ENCODE measurements at places on chromosomes 4 and X. TPM values are rescaled to one million over a fixed set of nuclear protein-coding genes. Genes with fewer than 3 reads are reported as not detected.
A peak's percentile ranks its signal among the peaks of the same experiment; 100 is the strongest.

DNA sequence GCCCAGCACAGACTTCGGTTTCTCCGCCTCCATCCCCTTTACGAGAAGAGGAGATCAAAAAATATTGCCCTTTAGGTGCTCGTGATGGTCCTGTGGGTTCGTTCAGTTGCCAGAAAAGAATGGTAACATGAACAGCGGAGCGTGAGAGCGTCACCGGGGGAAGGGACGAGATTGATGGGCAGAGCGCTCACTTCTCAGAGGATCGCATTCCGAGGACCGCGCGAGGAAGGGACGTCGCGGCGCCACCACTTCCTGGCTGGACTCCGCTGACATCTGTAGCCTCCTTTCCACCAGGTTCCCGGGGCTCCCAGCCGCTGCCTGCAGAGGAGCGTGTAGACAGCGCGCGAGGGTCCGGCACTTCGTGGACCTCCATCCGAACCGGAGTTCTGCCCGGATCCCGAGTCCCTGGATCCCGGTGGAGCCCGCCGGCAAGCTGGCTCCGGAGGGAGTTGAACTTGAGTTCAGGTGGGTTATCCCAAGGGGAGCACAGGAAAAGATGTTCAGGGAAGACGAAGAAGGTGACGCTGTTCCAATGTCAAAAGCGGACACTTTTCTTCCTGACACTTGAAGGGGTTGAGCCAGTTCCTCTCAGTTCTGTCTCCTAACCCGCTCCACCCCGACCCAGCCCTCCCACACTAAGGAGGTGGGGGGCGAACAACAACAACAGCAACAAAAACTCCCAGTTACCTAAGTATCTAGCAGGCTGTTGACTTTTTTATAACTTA lies 484 bp downstream of the GALNTL6 start:
- DNase-seq: no peak

CPXCR1 gene
- polyA plus RNA-seq: not detected

- DNase-seq: no peak
These were observed 10.8 kb upstream of the HADH start for GRCh38 chr4:107978716-107979451.

DNA sequence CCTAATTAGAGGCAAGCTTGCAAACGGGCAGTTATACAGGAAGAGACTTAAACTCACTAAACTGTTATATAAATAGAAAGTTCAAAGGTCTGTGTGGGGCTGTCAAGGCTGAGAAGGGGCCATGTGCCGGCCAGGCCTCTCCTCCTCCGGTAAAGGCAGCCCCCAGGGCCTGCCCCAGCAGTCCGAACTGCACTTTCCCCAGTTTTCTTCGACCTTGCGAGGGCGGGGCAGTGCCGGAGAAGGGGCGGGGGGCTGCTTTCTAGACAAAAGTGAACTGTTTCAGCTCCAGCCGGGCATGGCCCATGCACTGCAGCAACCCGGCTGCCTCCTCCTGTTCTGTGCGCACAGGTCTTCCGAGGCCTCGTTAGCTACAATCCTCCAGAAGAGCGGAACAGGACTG lies 4.1 kb downstream of the AFF2 start:
- no peak for DNase-seq

DNA sequence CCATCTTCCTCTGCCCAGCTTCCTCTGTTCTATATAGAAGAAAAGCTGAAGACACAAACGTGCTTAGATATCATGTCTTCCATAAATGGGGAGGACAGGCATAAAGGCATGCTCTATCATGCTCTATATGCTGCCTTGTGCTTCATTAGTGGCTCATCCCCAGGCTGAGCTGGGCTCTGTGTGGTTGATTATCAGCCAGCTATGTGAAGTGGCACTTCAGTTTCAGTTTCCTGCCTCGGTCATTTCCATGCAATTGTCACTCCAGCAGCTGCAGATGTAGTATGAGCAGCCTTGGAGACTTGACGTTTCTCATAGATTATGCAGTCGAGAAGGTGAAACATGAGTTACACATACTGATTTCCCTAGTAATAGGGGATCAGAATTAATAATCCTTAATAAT lies 106.2 kb downstream of the SYTL5 start:
- no peak for DNase-seq

GRCh38 chr4:37960098-37960497 lies at the start of gene PTTG2:
TSS of gene PTTG2 (plus strand) at chr4:37960398. CDS start at chr4:37960435, 37 bp downstream.
- DNase-seq: no peak

DNA sequence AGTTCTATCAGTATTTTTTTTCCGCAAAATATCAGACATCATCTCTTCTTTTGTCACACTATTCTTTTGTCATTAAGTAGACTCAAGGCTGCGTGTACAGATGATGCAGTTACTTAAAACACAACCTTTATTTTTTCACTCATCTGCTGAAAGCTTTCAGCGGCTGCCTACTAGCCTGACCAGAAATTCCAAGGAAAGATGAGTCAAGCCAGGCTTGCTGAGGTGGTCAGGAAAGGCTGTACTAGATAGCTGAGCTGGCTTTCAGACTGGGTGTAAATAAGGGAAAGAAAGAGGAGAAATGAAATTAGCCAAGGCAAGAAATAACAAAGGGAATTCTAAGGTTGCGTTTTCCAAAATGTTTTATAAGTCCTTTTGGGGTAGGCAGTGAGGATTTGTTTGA lies 17.9 kb downstream of the STK26 start:
- DNase-seq: no peak

PPP4R3C gene
- not detected for polyA plus RNA-seq

XK gene
- polyA plus RNA-seq: 0.11 TPM

GRCh38 chrX:47244676-47245075 lies 11.9 kb downstream of the USP11 start:
- no peak for DNase-seq

UGT2B28 gene
- polyA plus RNA-seq: not detected

TMPRSS11A gene
- polyA plus RNA-seq: not detected

DNA sequence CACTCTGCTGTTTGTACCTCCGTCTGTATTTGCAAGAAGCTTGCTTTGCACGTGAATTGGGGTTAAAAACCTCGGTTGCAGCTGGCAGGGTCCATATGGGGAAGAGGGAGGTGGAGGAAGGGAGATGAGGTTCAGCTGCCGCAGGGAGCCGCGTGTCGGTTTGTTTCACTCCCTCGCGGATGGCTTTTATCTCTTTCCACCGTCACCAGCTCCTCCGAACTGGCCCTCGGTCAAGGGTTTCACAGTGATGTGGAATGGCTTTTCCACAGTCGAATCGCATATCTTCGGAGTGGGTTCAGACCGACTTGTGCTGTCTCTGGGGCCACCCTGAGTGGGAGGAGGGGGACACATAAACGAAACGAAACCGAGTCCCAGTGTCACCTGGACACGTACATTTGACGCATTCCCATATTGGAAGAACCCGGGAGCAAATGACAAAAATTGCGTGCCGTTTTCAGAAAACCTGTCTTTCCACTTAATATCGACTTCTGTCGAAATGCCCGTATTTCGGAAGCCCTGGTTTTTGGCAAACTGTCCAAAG lies 929 bp downstream of the ZBTB33 start:
- DNase-seq: no peak

- peak; percentile 33 for DNase-seq
These were observed at the start of gene DIAPH2 for GRCh38 chrX:96684339-96685209. TSS of gene DIAPH2 (plus strand) at chrX:96684842.

DNA sequence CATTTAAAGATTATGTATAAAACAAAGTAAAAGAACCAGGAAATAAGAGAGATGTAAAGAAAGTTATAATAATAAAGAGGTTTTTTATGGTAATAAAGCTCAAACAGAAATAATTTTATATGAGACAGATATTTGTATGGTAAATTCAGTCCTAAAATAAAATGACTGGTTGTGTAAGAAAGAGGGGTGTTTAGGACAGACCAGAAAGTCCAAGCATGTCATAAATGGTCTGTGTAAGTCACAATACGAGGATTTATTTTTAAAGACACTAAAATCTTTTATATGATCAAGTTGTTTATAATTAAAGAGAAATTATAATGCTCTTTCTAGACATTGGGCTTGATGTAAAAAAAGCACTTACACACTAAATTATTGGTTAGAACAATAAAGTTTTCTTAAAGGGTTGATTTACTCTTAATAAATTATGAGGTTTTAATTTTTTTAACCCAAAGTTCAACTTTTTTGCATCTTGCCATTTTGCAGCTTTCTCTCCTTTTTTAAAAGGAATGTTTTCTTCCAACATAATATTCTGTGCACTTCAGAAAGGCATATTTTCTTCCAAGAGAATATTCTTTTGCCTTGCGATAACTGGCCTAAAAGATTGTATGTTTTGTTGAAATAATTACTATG lies 61.9 kb upstream of the TCEAL2 start:
- DNase-seq: no peak

- DNase-seq: no peak
These were observed 158.8 kb upstream of the AADAT start for GRCh38 chr4:170248576-170248975.

BEX5 gene
- not detected for polyA plus RNA-seq

GRCh38 chr4:52952540-52952939 lies 90.4 kb downstream of the RASL11B start:
- DNase-seq: no peak

DNA sequence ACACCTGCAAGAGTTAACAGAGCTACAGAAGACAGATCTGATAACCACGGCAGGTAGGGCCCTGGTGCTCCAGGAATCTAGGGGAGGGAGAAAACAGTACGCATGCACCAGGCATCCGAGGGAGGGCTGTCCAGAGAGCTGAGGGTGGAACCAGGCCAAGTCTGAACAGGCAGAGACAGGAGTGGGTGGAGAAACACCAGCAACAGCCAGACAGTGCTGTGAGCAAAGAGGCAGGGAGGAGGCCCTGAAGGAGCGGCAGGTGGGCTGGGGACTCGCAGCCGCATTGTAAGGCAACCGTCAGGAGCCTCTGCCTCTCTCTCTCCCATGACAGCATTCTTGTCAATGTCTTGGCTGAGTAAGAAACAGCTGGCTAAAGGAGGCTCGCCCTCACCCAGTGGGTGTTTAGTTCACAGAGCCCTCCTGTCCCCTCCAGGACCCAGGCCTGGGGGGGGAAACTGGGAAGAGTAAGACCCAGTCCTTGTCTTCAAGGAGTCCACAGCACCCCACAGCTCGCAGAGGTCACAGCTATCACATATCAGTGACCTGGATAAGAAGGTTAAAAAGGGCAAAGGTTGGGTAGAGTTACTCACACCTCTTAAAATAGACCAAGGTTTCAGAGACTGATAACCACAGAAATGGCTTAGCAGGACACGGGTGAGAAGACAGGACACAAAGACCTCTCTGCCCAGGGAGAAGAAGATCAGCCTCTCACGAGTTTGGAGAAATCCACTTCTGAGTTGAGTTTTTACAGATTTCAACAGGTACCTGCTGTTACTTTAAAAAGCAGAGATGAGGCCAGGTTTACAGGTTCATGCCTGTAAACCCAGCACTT lies 10.5 kb downstream of the ACSL1 start:
- no peak for DNase-seq

DNA sequence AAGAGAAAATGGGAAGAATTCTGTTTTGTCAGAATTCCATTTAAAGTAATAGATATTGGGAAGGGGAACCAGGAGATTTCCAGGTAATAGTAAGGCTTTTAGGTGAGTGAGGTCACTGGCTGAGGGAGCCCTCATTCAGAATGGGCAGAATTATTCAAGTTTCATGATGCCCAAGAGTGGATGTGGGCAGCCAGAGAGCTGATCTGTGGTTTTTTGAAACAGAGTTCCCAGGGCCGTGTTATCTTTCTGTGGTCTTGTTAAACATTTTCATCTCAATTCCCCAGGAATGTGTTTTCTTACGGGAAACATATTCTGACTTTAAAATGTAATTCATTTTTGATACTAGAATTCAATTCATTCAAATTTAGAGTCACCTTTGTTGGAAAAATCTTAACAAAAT lies 182.0 kb upstream of the AADAT start:
- no peak for DNase-seq

TXLNG gene
- 10.0 TPM for polyA plus RNA-seq

DNA sequence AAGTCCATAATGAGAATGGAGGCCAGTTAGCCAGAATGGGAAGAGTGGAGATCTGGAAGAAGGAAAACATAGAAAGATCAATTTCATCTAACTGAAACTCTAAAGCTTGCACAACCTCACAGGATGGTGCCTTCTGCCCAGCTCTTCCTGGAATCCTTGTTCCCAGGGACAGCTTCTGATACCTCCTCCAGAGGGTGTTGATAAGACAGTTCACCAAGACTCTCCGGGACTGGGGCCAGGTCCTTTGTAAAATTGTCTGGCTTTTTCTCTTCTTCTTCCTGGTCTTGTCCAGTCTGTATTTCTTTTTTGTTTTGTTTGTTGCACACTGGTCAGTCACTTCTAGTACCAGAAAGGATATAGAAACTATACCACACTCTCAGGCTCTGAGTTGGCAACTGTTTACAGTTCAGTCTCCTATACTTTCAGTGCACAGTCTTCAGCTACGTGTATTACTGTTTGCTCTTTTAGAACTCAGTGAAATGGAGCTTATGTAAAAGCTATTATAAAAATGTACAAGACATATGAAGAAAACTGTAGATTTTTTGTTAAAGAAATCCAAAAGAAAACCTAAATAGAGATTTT lies 142.8 kb upstream of the RPL34 start:
- DNase-seq: no peak

- no peak for DNase-seq
These were observed 17.7 kb downstream of the PGM2 start for GRCh38 chr4:37844204-37844603.

HTN3 gene
- not detected for polyA plus RNA-seq

LDB2 gene
- 180 TPM for polyA plus RNA-seq

DNA sequence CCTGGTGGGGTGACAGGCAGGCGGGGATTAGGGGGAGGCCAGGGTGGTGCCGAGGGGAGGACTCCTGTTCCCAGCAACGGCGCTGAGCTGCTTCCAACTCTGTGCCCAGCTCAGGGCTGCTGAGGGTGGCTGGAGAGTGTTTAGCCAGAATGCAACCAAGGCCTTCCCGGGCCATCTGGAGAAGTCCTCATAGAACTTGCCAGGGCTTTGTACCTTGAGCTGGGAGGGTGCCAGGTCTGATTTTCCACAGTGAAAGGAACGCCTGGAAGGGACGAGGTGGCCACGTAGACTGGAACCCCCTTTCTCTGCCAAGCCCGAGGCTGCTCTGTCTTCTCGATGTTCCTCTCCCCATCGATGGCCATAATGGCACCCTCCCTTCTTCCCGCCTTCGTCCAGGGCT lies 57.0 kb upstream of the GPR78 start:
- no peak for DNase-seq

- DNase-seq: no peak
These were observed 58.6 kb downstream of the AREG start for GRCh38 chr4:74503580-74503979.

DNA sequence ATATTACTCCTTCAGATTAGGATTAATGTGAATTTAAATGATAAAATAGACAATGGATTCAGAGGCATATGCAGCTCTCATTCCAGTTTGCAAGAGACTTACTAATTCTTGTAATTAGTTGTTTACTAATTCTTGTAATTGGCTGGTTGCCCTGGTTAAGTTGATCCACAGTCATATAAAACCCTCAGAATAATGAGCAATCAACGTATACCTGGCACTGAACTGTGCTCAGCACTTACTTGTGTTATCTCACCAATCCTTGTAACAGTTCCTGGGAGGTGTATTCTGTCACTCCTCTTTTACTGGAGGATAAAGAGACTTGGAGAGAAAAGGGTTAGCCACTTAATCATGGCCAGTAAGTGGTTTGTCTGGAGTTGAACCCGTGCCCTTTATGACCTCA lies 10.5 kb downstream of the HERC5 start:
- DNase-seq: no peak

SPARCL1 gene
- not detected for polyA plus RNA-seq

All from AG04450 (cell line).